Neuronal stem cell (in vitro differentiated cells): ENCODE measurements at places on chromosomes 5 and 9.

- DNase-seq = no peak
Measured at GRCh38 chr5:58165152-58165551, 294.7 kb downstream of the PLK2 start.

- DNase-seq = no peak
Measured at GRCh38 chr9:14585730-14586473, 107.3 kb downstream of the ZDHHC21 start.

DNA sequence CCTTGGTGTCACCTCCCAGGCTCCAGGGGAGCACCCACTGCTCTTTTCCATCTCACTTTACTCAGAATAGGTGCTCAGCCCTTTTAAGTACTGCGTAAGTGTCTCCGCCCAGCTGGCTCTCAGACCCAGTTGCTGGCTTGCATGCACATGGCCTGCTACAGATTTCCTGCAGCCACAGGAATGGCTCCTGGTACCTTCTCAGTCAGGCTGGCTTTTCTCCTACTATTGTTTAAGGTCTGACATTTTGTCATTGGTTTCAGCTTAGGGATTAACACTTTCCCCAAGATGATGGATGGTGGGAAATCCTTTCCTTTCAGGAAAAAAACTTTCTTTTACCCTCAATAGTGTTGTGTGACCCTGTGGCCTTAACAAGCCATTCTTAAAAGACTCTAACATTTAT is 1652.3 kb upstream of the WWC1 start:
- no peak for DNase-seq

- DNase-seq = peak; percentile 2
Measured at GRCh38 chr9:104412238-104412637, 91.8 kb upstream of the OR13F1 start.

DNA sequence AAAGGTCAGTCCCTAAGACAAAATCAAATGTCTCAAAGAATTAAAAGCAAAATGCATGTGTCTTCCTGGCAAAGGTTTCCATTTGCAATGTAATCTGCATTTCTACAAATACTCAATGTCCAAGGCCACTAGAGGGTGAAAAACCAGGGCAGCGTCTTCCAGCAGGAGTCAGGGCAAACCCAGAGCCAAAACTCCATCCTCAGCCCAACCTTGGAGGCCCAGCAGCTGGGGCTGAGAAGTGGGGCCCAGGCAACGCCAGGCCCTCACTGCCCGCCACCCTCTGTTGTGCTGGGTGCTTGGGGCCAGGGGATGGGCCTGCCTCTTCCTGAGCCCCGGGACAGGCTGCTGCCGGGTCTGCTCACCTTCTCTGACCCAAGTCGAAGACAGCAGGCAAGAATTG is 200.1 kb downstream of the PAX5 start:
- no peak for DNase-seq

GRCh38 chr5:96340357-96340756 is 92.7 kb downstream of the PCSK1 start:
- no peak for DNase-seq

GRCh38 chr5:94968507-94969095 is 316.3 kb downstream of the MCTP1 start:
- peak; percentile 59 for DNase-seq

DNA sequence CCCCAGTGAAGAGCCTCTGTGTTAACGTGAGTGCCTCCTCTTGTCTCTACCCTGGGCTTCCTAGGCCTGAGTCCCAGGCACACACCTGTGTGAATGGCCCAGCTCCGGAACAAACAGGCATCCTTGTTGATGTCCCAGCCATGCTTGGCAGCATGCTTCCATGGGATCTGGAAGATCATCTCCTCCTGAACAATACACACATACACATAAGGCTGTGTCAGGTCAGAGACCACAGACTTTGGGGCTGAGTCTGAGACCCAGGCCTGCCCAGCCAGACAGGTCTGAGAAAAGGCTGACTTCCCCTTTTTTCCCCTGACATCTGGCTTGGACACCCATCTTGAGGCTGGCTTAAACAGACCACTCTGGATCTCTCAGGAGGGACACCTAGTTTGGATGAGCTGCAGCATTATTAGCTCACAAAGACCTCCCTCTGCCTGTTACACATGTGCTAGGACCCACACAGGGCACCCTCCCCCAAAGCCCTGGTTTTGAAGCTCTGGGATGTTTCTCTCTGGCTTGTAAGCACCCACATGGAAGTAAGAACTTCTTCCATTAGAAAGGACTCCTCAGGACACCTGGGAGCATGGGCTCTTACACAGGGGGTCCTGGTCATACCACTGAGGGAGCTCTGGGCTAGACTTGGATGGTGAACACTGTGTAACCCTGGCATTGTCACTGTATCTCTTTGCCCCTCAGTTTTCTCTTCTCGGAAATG is 2.6 kb downstream of the IRF1 start:
- no peak for DNase-seq
